ENCODE measurements at places on chromosomes 2 and 18. TPM values are rescaled to one million over a fixed set of nuclear protein-coding genes. Genes with fewer than 3 reads are reported as not detected.

SLC5A7 gene
- total RNA-seq, result not detected

RNU2-63P gene
- not detected for total RNA-seq

ABCG5 gene
- not detected for total RNA-seq

GCKR gene
- total RNA-seq, result not detected

HRH4 gene
- total RNA-seq, result 0.12 TPM

SOS1 gene
- 11.7 TPM for total RNA-seq

GALNT5 gene
- total RNA-seq, result 2.0 TPM

FTCDNL1 gene
- total RNA-seq, result 0.06 TPM

IL1RN gene
- 0.29 TPM for total RNA-seq

UGT1A10 gene
- not detected for total RNA-seq

SERPINB5 gene
- total RNA-seq, result 0.17 TPM

CD28 gene
- not detected for total RNA-seq

RSAD2 gene
- under 0.01 TPM for total RNA-seq

RANBP2 gene
- 41.0 TPM for total RNA-seq

FHL2 gene
- 326 TPM for total RNA-seq

IL36RN gene
- total RNA-seq, result not detected

KLHL14 gene
- 3.0 TPM for total RNA-seq

IL1RL1 gene
- 4.7 TPM for total RNA-seq

TNFAIP6 gene
- total RNA-seq, result not detected

LIMS4 gene
- 2.0 TPM for total RNA-seq

ADGRF3 gene
- total RNA-seq, result not detected

C2orf15 gene
- total RNA-seq, result 2.4 TPM

KCNJ13 gene
- not detected for total RNA-seq

CXCR1 gene
- not detected for total RNA-seq

MAP3K2 gene
- total RNA-seq, result 17.6 TPM

SKOR2 gene
- not detected for total RNA-seq

SPEG gene
- total RNA-seq, result 4.6 TPM

ATIC gene
- total RNA-seq, result 77.2 TPM

SRD5A2 gene
- total RNA-seq, result under 0.01 TPM

DCDC2C gene
- not detected for total RNA-seq

TWIST2 gene
- total RNA-seq, result 1.8 TPM

GALNT14 gene
- 80.7 TPM for total RNA-seq

NT5DC4 gene
- total RNA-seq, result not detected

PLGLB2 gene
- 1.7 TPM for total RNA-seq

RAB12 gene
- 42.1 TPM for total RNA-seq

SNX17 gene
- total RNA-seq, result 64.6 TPM

DOCK10 gene
- 2.1 TPM for total RNA-seq

CASP10 gene
- total RNA-seq, result 1.1 TPM

MAP3K19 gene
- not detected for total RNA-seq

C2orf69 gene
- total RNA-seq, result 13.0 TPM
